ENCODE measurements at places on chromosomes 7 and 10. TPM values are rescaled to one million over a fixed set of nuclear protein-coding genes. Genes with fewer than 3 reads are reported as not detected.

Gene GPRIN2
- 0.13 TPM for total RNA-seq

DNA sequence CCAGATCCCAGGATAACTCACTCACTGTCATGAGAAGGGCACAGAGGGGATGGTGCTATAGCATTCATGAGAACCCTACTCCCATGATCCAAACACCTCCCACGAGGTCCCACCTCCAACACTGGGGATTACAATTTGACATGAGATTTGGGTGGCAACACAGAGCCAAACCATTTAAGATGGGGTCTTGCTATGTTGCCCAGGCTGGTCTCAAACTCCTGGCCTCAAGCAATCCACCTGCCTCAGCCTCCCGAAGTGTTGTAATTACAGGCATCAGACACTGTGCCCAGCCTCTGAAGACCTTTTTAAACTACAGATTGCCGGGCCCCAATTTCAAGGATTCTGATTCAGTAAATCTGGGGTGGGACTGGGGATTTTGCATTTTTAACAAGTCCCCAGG is 98.5 kb downstream of the BAMBI start:
- no peak overlapping the region for H3K27ac ChIP-seq
- no peak for DNase-seq
- H3K4me1 ChIP-seq: no peaks in the 10 kb centered on the region
- H3K27me3 ChIP-seq: no peaks in the 10 kb centered on the region
- H3K36me3 ChIP-seq: no peaks in the 10 kb centered on the region

DNA sequence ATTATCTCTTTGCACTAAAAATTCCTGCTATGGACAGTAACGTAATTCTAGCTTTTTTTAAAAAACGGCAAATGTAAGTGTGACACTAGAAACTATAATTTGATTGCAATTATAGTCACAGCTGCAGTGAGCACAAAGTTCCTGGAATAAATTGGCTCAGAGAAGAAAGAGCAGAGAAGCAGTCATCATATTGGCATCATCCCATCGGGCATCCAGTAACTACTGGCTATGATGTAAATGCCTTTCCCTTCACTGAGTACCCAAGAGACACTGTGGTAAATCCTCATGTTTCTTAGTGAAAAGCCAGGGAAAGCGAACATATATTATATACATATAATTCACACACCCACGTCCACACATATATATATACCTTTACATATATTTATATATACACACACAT is 43.6 kb downstream of the PIP4K2A start:
- no peak overlapping the region for H3K27ac ChIP-seq
- H3K4me1 ChIP-seq: peaks cover 16% of the 10 kb centered on the region
- H3K36me3 ChIP-seq: no peaks in the 10 kb centered on the region
- no peak for DNase-seq

- no peak overlapping the region for H3K27ac ChIP-seq
- peaks cover 2% of the 10 kb centered on the region for H3K27me3 ChIP-seq
- no peaks in the 10 kb centered on the region for H3K36me3 ChIP-seq
- no peaks in the 10 kb centered on the region for H3K4me1 ChIP-seq
- no peak overlapping the region for H3K4me3 ChIP-seq
These were observed 131.1 kb downstream of the WDR37 start for GRCh38 chr10:1187151-1187854.

Gene NANOS1
- total RNA-seq: 0.36 TPM

- H3K27me3 ChIP-seq: no peaks in the 10 kb centered on the region
- H3K27ac ChIP-seq: no peak overlapping the region
- H3K36me3 ChIP-seq: no peaks in the 10 kb centered on the region
- peaks cover 20% of the 10 kb centered on the region for H3K4me1 ChIP-seq
These were observed 34.5 kb downstream of the SMURF1 start for GRCh38 chr7:99109108-99110051.

Data from GM12878 (cell line).